ENCODE measurements at places on chromosomes 5 and 9.

- DNase-seq: peak; percentile 18
Measured at GRCh38 chr9:96048104-96048955, 172.8 kb downstream of the ERCC6L2 start.

- DNase-seq: no peak
Measured at GRCh38 chr5:136061630-136062365, 33.0 kb downstream of the TGFBI start.

- DNase-seq: peak; percentile 51
Measured at GRCh38 chr5:151924564-151925301, at the start of gene GLRA1. Gene GLRA1 (minus strand): TSS chr5:151924851. CDS start chr5:151924549, 302 bp downstream.

- no peak for DNase-seq
Measured at GRCh38 chr9:5274770-5275169, 29.7 kb downstream of the RLN2 start.

DNA sequence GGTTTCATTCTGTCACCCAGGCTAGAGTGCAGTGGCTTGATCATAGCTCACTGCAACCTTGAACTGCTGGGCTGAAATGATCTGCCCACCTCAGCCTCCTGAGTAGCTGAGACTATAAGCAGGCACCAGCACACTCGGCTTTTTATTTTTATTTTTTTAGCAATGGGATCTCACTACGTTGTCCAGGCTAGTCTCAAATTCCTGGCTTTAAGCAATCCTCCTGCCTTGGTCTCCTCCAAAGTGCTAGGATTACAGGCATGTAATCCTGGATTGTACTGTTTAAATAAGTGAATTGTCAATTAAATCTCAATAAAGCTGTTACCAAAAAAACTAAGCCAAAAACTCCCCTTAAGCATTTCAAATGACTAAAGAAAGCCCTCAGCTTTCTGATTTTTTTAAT lies 18.9 kb downstream of the GOLPH3 start:
- DNase-seq: no peak

GRCh38 chr9:135409286-135410200 lies 70.0 kb upstream of the PPP1R26 start:
- no peak for DNase-seq

GRCh38 chr9:95425910-95426551 lies 90.7 kb downstream of the PTCH1 start:
- peak; percentile 16 for DNase-seq

- DNase-seq: peak; percentile 45
Measured at GRCh38 chr5:150510460-150511263, 2.7 kb downstream of the NDST1 start.

GRCh38 chr9:86064220-86064619 lies 35.1 kb downstream of the GOLM1 start:
- DNase-seq: no peak

- no peak for DNase-seq
Measured at GRCh38 chr5:35212122-35212982, 17.9 kb downstream of the PRLR start.

DNA sequence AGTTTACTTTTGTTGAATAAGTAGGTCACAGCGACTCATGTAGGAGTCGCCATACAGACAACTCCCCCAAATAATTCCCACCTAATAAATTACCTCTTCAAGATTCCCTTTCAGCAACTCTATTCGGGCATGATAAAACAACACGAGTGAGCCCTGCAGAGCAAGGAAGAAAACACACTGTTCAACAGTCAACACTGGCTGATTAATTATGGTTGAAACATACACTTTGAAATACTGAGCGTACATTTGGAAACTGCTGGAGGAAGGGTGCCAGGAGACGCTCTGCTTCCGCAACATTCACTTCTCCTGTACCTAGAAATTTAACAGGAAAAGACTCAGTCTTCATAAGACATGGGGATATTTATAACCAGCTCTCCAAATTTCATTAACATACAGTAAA lies 117.5 kb downstream of the TTC39B start:
- DNase-seq: no peak
